Stimulated activated CD8-positive, alpha-beta memory T cell treated with anti-CD3 and anti-CD28 coated beads, Interleukin-2, amount 100 ng/mL, for 48 hours (primary cell): ENCODE measurements at places on chromosomes 3 and 15.

DNA sequence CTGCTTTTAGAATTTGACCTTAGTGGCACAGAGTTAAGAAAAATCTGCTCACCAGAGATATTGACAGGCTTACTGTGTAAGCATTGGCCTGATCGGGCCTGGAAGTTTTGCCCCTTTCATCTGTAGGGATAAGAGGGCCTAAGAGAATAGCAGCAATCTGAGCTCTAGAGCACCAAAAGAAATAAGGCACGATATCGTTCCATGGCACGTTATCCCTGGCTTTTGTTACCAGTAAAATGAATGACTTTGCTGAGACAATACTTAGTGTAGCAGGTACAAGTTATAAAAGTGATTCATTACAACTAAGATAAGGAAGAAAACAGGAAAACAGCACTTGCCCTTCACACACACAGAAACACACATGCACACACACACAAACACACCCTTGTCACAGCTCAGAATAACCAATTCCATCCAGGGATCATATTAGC, 5.0 kb downstream of the THBS1 start:
- DNase-seq = no peak

DNA sequence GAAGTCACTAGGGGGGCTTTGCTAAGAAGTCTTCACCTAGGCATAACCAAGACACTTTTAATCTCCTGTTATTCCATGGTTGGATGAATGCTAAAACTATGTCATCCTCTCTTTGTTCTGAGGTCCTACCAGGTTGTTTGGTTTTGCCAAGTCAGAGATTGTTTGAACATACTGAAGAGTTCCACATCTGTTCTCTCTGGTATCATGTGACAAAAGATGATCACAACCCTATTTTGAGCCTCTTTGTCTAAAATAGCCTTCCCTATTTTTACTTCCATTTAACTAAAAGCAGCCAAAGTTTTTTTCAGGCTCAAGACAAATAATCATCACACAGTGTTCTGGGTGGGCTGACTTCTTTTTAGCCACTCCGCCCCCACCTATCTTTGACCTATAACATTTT, 218.4 kb upstream of the LMCD1 start:
- no peak for DNase-seq

GRCh38 chr3:126125781-126126251, 41.9 kb upstream of the SLC41A3 start:
- no peak for DNase-seq

GRCh38 chr3:155078711-155079467, 1.2 kb upstream of the MME start:
- DNase-seq = no peak

- no peak for DNase-seq
Measured at GRCh38 chr3:39086144-39086543, 21.3 kb downstream of the GORASP1 start.

GRCh38 chr3:190209533-190209932, 88.8 kb upstream of the P3H2 start:
- no peak for DNase-seq

GRCh38 chr3:17122758-17123157, 238.0 kb downstream of the PLCL2 start:
- no peak for DNase-seq

GRCh38 chr3:154229217-154229590, 95.1 kb downstream of the DHX36 start:
- no peak for DNase-seq

- no peak for DNase-seq
Measured at GRCh38 chr15:39736412-39737195, 46.0 kb downstream of the FSIP1 start.

DNA sequence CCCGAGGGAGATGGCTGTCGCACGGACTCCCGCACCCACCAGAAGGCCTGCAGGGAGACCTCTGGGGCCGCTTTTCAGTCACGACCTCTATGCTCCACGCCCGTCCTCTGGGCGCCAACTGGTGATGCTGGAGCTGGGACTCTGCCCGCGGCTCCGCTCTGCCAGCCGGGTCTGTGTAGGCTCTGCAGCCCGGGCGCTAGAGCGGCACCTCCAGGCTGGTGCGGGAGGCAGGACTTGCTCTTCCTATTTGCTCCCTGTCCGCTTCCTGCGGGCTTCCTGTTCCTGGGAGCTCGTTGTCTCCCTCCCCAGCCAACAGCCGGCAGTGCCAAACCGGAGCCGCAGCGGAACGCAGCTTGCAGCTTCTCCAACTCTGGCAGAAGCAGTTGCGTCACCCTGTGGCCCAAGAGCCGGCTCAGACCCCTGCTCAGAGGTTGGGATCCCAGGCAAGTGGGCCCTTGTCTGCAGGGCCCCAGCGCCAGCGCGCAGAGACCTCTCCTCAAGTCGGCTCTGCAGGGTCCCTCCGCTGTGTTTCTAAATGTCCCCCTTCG, 285.9 kb downstream of the XXYLT1 start:
- DNase-seq = no peak

GRCh38 chr3:64130436-64130835, 94.8 kb downstream of the PRICKLE2 start:
- DNase-seq = no peak

DNA sequence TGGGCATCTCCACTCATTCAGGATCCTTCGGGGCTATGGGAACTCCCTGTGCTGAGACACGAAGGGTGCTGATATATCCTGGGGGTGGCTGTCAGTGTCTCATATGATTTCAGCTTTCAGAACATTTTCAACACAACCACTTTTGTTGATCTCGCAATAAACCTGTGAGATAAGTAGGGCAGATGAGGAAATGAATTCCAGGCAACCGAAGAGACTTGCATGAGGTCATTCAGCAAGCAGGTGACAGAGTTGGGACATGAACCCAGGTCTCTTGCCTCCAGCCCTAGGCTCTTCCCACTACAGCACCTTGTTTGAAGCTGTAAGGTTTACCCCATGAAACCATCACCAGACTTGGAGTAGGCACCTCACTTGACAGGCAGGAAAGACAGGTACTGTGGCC, 16.6 kb downstream of the DUOX1 start:
- no peak for DNase-seq

DNA sequence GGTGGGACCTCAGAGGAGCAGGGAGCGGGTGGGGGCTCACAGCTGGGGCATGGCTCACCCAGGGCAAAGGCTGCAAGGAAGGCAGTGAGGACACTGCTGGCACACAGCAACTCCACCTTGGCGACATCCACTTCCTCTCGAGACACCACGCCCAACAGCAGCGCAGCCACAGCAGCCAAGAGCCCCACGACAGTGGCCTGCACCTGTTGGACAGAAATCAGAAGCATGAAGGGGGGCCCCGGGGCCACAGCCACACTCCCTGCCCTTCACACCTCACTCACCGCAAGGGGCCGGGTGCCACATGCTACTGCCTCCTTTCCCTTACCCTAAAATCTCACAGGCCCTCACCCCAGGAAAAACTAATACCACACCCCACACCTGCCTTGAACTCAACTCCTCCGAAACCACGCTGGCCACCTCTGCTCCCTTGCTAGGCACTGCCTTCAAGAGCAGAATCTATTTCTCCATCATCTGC, 57.3 kb downstream of the ROPN1B start:
- DNase-seq = no peak

DNA sequence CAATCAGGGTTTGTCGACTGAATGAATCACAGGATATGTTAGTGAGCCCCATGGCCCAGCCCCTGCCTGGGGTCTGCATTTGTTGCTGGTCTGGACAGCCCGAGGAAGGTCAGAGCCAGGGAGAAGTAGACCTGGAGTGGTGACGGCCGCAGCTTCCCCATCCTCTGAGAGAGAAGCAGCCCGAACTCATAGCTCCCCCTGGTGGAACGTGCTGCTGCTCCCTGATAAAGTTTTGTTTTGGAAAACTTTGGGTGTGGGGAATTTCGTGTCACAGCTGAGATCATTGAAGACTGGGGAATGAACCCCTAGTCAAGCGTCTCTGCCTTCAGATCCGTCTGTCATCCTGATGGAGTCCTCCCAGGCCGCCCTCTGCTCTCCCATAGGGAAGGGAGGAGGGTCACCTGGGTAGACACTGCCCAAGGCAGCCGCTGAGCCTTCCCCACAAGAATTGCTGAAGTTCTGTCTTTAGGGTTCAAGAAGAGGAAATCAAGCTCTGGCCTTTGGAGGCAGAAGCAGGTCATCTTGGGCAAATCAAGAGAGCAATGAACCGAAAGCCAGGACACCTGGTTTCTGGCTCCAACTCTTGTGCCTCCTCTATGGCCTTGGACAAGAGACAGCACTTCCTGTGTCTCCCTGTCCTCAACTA, 60.5 kb downstream of the GLDN start:
- DNase-seq = no peak

- no peak for DNase-seq
Measured at GRCh38 chr15:31381801-31382712, 55.4 kb downstream of the KLF13 start.

DNA sequence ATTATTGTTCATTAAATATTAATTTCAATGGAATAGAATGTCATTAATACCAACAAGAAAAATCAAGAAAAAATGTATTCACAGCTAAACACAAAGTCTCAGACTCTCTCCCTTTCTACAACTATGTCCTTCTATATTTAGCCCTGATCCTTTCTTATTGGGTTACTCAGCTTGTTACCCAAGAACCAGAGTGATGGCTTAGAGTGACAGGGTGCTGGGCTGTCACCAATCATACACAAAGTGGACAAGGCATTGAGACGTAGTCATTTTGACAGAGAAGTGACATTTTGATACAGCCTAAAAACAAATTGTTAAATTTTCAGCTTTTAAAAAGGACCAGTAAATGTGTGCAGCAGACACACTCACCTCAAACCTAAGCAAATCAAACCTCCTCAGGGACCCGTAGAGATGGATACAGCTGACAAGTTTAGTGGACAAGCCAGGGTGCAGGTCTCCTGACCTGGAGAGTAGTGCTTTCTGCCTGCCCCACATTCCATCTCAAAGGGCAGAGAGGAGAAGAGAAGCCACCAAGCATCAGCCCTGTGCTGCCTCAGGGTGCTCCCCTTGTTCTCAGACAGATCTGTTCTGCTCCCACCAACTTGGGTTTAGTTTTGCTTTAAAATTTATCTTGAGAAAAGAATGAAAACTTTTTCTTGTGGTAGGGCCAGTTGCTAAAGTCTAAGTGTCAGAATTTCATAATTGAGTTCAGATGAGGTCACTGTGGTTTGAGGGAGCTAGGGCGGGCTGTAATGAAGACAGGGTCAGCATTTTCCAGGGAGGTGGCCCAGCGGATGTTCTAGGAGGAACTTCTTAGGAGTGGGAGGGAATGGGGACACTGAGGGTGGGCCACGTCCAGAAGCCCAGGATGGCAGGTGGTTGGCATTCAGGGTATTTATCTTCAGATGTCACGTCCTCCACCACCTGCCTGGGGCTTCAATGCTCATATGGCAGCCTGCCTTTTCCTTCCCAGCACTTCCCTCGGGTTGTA, 136.5 kb upstream of the TBL1XR1 start:
- no peak for DNase-seq

GRCh38 chr15:90458061-90458460, 70.0 kb downstream of the IQGAP1 start:
- DNase-seq = no peak

- DNase-seq = no peak
Measured at GRCh38 chr15:73800662-73801345, 47.7 kb upstream of the INSYN1 start.

- DNase-seq = no peak
Measured at GRCh38 chr3:107525644-107526305, 3.0 kb downstream of the BBX start.

GRCh38 chr3:21649519-21649918, 101.5 kb downstream of the ZNF385D start:
- no peak for DNase-seq

DNA sequence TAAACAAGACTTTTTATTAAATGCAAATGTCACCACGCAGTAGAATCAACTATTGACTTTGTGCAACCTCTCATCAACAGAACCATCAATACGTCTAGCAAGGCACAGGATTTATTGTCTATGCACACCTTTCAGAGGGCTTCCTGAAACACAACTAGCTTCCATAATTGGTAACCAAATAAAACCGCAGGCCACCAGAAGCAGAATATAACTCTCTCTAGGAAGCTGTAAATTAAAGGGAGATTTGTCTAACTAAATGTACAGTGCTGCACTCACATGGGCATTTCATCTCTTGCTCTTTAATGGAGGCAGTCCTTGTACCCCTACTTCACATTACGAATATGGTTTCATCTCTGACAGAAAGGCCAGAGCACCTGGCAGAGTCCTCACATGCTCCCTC, 93.0 kb downstream of the FHIT start:
- no peak for DNase-seq

- DNase-seq = no peak
Measured at GRCh38 chr3:72255791-72256559, 471.0 kb upstream of the PROK2 start.

- no peak for DNase-seq
Measured at GRCh38 chr3:183148056-183148455, 14.5 kb downstream of the LAMP3 start.

GRCh38 chr3:109109574-109109973, 8.4 kb downstream of the MORC1 start:
- no peak for DNase-seq

DNA sequence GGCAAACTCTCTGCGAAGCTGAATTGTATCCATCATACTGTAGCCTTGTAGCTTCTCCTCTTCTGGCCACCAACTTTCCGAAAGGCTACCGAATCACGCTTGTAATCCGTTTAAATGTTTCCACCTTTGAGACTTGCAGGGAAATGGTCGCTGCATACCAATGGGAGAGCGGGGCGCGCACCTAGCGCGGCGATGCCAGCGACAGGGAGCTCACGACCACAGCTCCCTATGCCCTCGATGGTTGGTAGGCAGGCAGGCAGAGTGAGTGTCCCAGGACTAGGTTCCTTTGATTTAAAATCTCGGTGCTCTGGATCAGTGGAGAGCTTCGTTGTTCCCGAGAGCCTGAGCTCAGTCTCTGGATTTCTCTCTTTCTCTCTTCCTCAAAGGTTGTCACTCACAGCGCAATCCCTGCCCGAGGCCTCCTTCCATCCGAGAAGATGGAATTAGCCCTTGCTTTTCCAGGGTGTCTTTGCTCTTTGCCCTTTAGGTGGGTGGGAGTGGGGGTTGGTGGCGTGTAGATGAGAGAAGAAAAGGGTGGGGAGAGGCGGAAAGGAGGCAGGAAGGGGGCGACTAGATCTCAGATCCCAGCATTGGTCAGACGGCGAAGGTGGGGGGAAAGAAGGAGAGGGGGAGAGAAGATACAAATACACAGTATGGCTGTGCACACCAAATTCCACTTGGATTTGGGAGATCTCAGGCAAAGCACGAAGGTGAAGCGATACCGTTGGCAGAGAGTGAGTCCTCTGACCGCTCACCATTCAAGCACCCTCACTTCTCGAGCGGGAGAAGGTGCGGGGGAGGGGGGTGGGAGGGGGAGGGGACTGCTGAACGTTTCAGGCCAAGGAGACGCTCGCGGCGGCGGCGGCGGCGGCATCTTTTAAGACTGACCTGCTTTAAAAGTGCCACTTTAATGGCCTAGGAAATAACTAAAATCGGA, at the start of gene SLITRK3:
SLITRK3 (minus strand) TSS at position 745 of the 937 bp plus-strand sequence. CDS start 5,554 bp downstream, outside the sequence.
- DNase-seq = no peak

- no peak for DNase-seq
Measured at GRCh38 chr3:14467814-14468620, 65.6 kb downstream of the SLC6A6 start.

- no peak for DNase-seq
Measured at GRCh38 chr3:177071496-177072156, 125.7 kb downstream of the TBL1XR1 start.

DNA sequence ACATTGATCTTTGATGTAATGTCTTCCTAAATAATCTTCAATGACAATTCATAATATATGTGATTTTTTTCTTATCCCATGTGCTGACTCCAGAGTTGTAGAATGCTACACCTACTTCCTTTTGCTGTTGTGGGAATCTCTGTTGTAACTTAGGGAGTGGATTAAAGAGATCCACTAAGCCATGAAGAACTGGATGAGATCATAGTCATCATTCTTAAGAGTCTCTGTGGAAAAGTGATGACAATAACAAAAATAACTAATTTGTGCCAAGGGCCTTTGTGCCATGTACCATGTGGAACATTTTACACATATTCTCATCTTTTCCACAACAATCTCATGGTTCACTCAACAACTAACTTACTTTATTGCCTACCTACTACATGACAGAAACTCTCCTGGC, 162.9 kb upstream of the PDZRN3 start:
- no peak for DNase-seq
